CD4-positive, alpha-beta T cell (primary cell): ENCODE measurements at places on chromosomes 1 and 21.
A peak's percentile ranks its signal among the peaks of the same experiment; 100 is the strongest.

- no peak for DNase-seq
Measured at GRCh38 chr1:103783944-103784377, 34.3 kb downstream of the AMY1C start.

GRCh38 chr1:176801514-176802020, 338.6 kb downstream of the PAPPA2 start:
- DNase-seq = no peak

DNA sequence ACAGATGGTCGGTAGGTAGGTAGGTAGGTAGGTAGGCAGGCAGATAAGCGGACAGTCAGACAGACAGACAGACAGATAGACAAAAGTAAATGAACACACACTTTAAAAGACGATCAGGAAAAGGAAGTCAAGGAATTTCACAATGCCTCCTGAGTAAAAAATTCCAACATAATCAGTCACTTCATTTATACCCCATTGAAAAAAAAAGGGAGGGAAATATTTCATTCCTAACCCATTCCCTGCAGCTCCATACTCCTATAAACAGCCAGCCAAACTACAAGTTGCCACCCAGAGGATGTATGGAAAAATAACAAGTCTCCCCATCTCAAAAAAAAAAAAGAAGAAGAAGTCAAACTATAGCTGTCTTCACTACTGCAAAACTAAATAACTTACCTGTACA, 43.4 kb downstream of the ZZZ3 start:
- no peak for DNase-seq

- no peak for DNase-seq
Measured at GRCh38 chr1:207817778-207818751, 66.2 kb downstream of the CD46 start.

GRCh38 chr1:56534130-56534651, 45.2 kb downstream of the PLPP3 start:
- DNase-seq = no peak

GRCh38 chr1:228060458-228061190, 21.9 kb upstream of the ARF1 start:
- no peak for DNase-seq

DNA sequence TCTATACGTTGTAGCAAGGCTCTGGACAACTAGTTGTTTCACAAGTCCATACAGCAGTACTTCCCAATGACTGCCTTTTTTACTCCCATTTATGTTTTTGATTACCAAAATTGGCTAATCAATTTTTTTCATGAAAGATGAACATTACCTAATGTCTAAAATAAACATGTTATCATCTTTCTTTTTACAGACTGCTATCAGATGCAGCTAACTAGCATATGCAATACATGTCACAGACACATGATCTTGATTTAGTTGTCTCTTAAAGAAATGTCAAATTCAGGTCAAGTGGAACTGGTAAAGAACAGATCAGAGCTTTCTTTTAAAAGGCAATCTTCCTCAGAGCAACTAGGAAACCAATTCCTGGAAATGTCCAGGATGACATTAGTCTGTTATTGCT, 630 bp upstream of the DBT start:
- no peak for DNase-seq

DNA sequence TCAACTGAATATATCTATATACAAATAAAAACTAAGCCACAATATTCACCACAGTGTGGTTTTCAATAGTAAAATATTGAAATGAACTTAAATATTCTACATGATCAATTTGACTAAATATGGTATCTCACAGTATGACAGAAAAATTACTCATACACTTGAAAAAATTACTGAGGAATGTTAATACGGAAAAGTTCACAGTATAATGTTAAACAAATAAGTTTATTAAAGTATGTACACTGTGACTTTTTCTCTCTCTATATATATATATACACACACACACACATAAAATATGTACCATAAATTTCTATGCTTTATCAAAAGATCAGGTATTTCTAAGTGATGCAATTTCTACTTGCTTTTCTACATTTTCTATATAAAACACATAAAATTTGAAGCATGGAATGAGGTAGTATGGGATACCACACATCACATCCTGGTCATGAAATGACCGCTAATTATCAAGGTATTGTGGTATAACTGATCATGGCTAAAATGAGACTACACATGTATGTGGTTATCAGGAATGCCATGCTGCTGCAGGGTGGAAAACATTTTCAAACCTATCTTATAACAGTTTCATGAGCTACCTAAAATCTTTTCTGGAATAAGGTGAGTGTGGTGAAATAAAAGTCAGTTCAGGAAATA, 102.3 kb downstream of the CDC42BPA start:
- DNase-seq = no peak

DNA sequence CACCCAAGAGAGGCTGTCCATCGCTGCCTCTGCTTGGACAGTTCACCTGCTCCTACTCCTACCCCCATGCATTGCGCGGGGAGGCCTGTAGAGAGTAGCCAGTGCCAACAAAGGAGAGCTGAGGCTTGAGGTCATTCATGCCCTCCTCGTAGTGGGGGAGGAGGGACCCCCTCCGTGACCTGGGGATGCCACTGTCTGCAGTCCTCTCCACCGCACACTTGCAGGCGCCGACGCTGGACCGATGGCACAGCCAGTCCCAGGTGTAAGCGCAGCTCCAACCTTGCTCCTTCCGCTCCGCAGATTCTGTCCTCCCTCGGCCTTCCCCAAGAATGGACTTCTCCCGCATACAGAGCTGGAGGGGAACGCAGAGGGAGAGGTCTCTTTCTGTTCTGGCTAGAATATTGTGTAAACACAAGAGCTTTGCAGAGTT, 672 bp upstream of the PHLDA3 start:
- DNase-seq = no peak

DNA sequence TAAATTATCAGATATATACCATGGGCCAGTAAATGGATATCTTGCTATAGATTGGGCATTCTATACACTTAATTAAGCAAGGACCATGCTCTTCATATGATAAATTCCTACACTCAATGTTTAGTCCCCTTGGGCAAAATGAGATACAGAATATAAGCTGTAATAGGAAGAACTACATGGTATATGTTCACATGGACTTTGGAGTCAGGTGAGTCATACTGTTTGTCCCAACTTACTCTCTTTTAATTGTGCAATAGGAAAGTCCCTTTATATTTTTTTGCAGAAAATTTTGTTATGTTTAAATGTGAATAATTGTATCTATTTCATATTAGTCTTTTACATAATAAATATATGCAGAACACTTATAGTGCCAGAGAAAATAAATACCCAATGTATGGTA, 820.2 kb upstream of the ADAMTS5 start:
- DNase-seq = no peak

DNA sequence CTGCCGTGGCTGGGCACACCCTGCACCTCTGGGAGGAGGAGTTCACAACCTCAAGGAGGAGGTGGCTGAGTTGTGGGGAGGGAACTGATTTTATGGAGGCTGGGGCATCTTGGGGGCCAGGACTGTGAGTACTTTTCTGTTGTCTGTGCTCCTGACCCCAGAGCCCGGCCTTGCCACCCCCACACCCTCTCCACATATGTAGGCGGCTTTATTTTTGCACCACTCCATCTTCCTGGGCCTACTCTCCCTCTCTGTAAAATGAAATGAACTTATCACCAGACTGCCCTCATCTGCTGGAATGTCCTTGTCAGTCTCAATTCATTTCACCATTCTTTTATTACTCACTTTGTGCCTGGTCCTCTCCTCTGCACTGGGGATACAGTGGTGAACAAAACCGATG, 12.8 kb downstream of the FOXD2 start:
- no peak for DNase-seq

- no peak for DNase-seq
Measured at GRCh38 chr1:97632075-97632474, 288.8 kb downstream of the DPYD start.

DNA sequence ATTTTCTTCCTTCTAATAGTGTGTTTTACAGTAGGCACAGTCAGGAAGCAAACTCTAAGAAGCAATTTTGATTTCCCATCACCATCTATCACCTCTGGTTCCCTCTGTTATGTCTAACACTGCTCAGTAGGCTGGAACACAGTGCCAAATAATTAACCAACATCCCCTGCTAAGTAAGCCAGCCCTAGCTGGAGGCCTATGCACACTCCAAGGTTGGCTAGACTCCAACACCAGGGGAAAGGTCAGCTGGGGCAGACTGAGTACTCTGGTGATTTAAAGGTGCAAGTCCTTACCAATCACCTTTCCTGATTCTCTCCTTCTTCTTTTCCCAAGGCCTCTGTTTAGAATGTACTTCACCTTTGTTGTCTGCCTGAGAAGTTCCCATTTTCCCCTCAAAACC, 46.5 kb upstream of the BEND5 start:
- DNase-seq = no peak

DNA sequence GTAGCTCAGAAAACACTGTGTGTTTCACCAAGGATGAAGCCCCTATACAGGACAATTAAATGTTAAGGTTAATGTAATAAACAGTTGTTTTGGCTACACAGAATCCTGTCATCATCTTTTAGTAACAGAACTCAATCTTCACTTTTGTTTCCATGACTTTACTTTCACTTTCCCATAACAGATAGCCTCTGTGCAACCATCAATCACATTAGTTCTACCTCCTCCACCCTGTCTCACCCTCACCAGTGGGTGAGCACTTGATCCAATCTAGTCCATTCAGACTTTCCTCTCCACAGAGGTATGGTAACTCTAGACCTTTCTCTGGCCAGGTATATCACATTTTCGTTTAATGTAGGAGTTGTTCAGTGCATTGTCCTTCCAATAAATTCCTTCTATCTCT, 1018.5 kb downstream of the ADGRL2 start:
- DNase-seq = no peak

GRCh38 chr21:20662514-20662913, 335.7 kb upstream of the NCAM2 start:
- no peak for DNase-seq

GRCh38 chr1:66367369-66367768, 166.6 kb upstream of the SGIP1 start:
- DNase-seq = no peak

- DNase-seq = no peak
Measured at GRCh38 chr21:14766241-14766640, 220.1 kb upstream of the SAMSN1 start.

DNA sequence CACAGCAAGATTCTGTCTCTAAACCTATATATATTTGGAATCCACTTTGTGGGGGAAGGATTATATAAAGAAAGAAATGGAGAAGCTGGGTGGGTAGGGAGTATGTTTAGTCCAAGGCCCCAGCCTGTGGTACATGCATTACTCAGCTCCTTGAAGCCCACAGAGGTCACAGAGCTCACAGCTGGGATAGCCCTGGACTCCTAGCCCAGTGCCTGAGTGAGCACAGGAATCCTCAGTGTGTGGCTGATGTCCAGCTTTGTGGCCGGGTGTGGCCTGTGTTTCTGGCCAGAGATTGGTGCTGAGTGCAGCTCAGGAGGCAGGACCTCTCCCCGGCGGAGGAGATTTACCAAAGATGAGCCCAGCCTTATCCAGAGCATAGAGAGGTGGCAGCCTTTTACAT, 7.6 kb downstream of the CAPN9 start:
- no peak for DNase-seq

GRCh38 chr1:72280711-72281110, 1.6 kb downstream of the NEGR1 start:
- no peak for DNase-seq

DNA sequence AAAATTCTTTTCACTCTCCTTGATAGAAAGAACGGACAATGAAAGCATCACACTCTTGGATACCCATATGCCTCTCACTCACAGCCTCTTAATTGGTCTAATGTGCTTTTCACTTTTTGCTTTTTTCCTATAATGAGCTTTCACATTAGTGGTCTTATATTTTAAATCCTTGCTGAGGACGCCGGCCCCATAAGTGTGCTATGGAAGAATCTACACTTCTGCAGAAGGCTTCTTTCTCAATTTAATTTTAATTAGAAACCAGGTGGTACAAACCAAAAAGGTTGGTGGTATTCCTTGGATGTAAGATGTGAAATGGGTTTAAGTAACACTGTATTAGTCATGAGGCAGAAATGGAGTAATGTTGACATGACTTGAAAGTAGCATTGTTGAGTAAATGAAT, 190.6 kb upstream of the NFIA start:
- no peak for DNase-seq

DNA sequence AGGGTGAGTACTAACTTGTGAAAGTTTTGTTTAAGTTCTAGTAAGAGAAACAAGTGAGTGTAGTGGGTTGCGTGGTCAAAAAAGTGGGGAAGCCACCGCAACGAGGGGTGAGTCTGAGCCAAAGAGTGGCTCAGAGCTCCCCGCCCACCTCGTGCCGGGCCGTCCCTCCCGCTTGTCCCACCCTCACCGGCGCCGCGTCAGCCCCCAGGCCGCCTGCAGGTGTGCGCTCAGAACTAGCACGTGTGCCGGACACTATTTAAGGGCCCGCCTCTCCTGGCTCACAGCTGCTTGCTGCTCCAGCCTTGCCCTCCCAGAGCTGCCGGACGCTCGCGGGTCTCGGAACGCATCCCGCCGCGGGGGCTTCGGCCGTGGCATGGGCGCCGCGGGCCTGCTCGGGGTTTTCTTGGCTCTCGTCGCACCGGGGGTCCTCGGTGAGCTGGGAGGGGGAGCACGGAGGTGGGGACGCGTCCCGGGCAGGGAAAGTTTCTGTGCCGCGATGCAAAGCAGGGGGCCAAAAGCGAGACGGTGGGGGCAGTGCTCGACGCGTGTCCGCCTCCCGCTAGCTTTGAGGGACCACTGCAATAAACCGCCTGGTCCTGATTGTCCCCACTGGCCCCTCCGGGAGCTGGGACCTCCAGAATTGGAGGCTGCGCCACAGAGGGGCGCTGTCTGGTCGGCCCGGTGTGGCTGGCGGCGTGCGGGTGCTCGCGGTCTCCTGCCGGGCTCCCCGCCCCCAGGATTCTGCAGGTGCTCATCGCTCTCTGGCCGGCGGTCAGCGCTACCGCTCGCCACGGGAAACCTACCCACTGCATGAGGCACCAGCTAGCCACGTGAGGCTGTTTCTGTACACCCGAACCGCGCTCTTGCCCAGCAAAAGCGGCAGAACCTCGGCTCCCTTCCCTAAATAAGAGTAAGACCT, at the start of gene CR2:
CR2 (plus strand) TSS at position 283 of the 919 bp plus-strand sequence; CDS start at position 374, 91 bp downstream.
- DNase-seq = peak; percentile 57

GRCh38 chr1:198915327-198916231, 276.7 kb downstream of the PTPRC start:
- no peak for DNase-seq

- no peak for DNase-seq
Measured at GRCh38 chr1:19435851-19436455, 49.4 kb downstream of the CAPZB start.

DNA sequence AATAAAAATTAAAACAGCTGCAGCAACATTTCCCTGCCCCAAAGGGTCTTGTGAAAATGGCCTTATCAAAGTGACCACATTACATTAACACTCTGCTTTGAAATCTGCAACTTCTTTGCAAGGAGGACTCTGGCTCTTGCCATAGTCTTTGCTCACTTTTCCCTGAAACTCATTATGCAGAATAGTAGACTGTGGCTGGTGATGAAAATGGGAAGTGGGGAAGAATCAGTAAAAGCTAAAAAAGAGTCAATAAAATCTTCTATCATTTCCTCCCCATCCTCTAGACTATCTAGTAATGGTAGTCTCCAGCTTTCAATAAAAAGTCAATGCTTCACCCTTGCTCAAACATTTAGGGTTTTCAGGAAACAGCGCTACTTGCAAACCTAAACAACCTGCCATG, 18.6 kb upstream of the NUP133 start:
- DNase-seq = no peak

GRCh38 chr1:25190260-25190659, 42.0 kb downstream of the SYF2 start:
- DNase-seq = no peak
